ENCODE measurements at places on chromosomes 11 and 22. TPM values are rescaled to one million over a fixed set of nuclear protein-coding genes. Genes with fewer than 3 reads are reported as not detected.

HEPN1 gene
- not detected for polyA plus RNA-seq

DEPDC7 gene
- 2.6 TPM for polyA plus RNA-seq

MRGPRX3 gene
- polyA plus RNA-seq, result not detected

OR51B4 gene
- polyA plus RNA-seq, result not detected

PLAAT5 gene
- 3.7 TPM for polyA plus RNA-seq

OR8D4 gene
- polyA plus RNA-seq, result 0.19 TPM

TOMM22 gene
- polyA plus RNA-seq, result 11.6 TPM

LDHAL6A gene
- polyA plus RNA-seq, result not detected

PHOX2A gene
- 0.61 TPM for polyA plus RNA-seq

MYEOV gene
- polyA plus RNA-seq, result 3.2 TPM
